ENCODE measurements at places on chromosomes 3 and 15.

DNA sequence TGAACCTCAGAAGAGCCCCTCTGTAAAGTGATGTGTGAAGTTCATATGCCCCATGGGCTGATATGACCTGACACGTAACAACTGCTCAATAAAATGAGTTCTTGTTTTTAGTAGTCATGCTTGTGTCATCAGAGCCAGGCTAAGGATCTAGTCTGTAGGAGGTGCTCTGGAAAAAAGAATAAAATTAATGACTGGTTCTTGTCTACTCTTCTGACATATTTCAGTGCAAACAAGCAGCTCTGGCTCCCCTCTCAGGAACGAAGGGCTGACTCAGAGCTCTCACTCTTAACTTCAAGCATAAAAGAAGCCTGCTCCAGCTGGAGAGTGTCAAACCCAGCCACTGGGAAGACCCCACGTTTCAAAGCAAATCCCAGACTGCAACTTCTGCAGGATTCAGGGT, 77.0 kb downstream of the LRIG1 start:
- peak; percentile 79 for DNase-seq

- DNase-seq = no peak
These were observed 53.7 kb upstream of the MAGI1 start for GRCh38 chr3:66092175-66092995.

- no peak for DNase-seq
These were observed 31.9 kb upstream of the ACVR2B start for GRCh38 chr3:38421679-38422336.

- DNase-seq = no peak
These were observed 162.4 kb upstream of the TGFBR2 start for GRCh38 chr3:30443756-30444673.

DNA sequence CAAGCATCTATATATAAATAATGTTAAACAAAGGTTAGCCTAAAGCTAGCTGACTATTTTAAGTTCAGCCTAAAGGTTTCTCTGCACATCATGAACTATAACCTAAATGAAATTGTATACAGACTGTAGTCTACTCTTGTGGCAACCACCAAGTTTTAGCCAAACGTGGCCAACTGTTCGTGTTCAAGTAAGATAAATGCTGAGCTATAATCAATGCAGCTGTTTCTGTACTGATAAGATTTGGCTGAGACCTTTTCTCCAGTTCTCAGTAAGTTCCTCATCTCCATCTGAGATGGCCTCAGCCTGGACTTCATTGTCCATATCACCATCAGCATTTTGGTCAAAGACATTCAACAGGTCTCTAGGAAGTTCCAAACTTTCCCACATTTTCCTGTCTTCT, 43.7 kb upstream of the IGSF10 start:
- no peak for DNase-seq

- DNase-seq = no peak
These were observed 68.3 kb upstream of the COL8A1 start for GRCh38 chr3:99570061-99570460.

GRCh38 chr3:9696480-9697220, 7.0 kb upstream of the CPNE9 start:
- DNase-seq = no peak

DNA sequence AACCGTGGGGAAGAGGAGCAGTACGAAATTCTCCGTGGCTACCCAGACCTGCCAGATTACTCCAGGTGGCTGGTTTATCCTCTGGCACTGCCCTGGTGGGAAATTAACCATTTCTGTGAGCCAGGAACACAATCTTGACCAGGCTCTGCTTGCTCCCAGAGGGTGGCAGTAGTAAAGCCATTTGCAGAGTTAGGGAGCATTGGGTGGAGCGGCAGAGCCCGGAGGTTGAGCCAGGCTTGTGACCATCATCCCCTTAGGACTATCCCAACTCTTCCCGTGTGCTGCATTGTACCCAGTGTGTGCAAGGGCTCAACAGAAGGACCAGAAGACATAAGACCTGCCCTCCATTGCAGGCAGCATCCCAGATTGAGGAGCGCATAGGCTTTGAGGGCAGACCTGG, 5.3 kb downstream of the KNG1 start:
- peak; percentile 3 for DNase-seq

DNA sequence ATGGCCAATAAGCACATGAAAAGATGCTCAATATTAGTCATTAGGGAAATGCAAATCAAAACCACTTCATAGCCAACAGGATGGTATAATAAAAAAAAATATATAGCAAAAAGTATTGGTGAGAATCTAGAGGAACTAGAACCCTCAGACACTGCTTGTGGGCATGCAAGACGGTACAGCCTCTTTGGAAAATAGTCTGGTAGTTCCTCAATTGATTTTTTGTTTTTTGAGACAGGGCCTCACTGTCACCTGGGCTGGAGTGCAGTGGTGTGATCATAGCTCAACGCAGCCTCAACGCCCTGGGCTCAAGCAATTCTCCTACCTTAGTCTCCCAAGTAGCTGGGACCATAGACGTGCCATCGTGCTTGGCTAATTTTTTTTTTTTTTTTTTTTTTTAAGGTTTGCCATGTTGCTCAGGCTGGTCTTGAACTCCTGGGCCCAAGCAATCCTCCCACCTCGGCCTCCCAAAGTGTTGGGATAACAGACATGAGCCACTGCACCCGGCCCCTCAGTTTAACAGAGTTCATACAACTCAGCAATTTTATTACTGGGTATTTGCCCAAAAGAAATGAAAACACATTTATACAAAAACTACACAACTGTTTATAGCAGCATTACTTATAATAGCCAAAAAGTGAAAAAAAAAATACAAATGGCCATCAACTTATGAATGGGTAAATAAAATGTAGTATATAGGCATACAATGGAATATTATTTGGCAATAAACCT, 5.1 kb downstream of the PRC1 start:
- DNase-seq = no peak

GRCh38 chr3:176951586-176952292, 245.5 kb downstream of the TBL1XR1 start:
- no peak for DNase-seq

Measured in fibroblast of pulmonary artery (primary cell).